Choroid plexus epithelial cell (primary cell): ENCODE measurements at places on chromosomes 3 and 15.
A peak's percentile ranks its signal among the peaks of the same experiment; 100 is the strongest.

DNA sequence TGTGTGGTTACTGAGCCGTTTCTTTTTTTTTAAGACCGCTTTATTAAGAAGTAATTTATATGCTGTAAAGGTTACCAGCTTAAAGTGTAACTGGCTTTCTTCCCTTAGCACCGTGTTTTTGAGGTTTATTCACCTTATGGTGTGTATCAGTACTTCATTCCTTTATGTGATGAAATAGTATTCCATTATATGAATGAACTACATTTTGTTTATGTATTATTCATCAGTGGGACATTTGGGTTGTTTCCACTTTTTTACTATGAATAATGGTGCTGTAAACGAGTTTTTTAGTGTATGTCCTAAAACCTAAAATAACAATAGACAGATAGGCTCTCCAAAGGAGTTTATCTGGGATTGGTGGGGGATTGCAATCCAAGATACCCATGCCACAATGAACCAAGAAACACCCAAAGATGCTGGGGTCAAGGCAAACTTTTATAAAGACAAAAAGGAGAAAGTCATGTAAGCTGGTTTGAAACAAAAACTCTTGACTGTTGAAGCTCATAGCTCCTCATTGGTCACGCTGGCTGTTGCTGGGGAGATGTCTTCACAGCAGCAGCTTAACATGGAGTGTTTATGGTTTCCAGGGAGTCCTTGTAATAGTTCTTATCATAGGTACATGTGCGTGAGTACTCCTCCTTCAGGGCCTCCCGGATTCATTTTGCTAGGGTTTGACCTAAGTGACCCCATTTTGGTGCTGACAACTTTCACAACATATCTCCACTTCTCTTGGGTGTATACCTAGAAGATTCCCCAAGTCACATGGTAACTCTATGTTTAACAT is 16.0 kb downstream of the TM2D3 start:
- peak; percentile 30 for DNase-seq

DNA sequence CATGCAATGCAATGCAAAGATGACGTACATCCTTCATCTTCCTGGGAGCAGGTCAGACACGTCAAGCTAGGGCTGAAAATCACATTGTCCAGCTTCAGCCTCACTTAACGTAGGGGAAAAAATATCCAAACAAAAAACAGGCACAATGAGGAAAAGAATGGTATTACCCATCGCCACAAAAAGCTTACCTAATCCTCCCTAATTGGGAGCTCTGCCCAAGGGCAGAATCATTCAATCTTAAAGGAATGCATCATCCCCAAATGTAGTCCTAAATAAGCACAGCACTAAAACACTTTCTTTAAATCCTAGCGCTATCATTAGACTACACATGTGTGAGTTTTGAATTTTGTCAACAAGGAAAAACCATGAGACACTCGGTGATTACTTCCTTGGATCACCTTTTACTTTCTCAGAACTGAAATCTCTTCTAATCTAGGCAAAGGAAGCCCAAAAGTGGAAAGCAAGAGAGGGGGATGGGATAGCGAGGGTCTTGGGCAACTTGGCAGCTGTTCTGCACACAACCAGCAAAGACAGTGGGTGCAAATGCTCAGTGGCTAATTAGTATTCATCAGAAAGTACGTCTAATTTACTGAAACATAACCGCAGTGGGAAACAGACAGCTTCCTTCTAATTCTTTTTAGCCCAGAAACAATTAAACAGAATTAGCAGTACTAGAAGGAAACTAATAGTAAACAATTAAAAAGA is 87.4 kb downstream of the ADAMTS9 start:
- DNase-seq, result no peak

- DNase-seq, result peak; percentile 94
Measured at GRCh38 chr15:75694241-75695182, 18.1 kb downstream of the CSPG4 start.

DNA sequence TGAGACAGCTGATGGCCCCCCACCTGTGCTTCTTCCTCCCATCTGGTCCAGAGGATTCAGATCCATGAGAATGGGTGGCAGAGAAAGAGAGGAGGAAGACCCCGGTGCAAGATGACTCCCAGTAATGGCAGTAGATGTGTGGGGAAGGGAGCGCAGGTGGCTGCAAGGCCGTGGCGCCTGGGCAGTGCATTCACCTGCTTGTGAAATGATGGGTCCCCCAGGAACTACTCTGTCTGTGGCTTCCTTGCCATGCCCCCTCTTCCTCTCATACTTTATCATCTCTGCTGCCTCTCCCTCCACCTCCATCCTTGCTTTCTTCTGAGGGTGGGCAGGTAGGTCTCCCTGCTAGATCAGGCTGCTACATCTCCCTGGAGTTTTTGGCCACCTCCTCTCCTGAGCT is 23.3 kb downstream of the ZNF710 start:
- no peak for DNase-seq

DNA sequence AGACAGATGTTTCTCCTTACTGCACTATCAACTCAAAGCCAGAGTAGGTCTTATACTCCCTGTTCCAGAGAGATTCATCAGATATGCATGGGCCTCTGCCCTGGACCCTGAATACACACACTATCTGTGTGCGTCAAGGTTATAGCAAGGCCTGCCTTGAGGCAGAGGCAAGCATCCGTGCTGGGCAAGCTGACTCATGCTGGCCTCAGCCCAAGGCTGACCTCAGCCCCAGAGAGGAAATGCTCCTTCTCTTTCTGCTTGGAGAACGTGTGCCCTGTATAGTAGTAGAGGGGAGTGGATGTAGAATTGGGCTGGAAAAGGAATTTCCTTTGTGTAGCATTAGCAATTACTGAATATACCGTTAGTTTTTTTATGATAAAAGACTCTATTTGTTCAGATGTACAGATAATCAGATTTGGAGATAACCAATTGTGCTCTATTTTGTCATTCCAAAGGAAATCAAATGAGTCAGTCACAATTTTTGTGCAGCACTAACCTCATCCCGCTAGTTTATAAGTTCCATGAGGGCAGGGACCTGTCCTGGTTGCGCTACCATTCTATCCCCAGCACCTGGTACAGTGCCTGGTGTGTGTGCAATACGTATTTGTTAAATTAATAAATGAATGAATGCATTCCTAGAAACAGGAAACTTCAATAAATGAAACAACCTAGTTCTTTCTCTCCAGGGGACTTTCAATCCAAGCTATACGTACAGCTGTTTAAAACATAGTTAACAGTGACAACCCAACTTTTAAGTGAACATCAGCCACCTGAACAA is 13.3 kb upstream of the PAQR9 start:
- peak; percentile 95 for DNase-seq

- no peak for DNase-seq
Measured at GRCh38 chr15:34248190-34248589, 23.4 kb downstream of the EMC4 start.
